ENCODE measurements at places on chromosomes 7 and 10.

DNA sequence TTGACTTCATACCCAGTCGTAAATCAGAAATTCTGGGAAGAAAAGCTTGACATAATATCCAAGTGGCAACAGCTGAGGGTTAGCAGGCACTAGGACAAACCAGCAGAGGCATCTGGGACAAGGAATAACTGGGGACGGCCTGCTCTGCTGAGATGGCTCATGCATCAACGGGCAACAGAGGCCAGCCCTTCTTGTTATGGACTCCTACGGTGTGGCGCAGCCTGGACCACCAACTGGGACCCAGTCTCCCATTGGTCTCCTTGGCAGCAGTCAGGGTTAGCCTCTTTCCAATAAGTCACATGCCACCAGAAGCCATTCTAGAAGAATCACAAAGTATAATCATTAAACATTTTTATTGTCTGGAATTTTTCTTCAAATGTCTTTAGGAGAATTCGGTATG lies 15.0 kb downstream of the FGFR2 start:
- H3K4me3 ChIP-seq = no peak overlapping the region
- peaks cover 8% of the 10 kb centered on the region for H3K4me1 ChIP-seq
- H3K27ac ChIP-seq = no peak overlapping the region
- H3K27me3 ChIP-seq = no peaks in the 10 kb centered on the region

DNA sequence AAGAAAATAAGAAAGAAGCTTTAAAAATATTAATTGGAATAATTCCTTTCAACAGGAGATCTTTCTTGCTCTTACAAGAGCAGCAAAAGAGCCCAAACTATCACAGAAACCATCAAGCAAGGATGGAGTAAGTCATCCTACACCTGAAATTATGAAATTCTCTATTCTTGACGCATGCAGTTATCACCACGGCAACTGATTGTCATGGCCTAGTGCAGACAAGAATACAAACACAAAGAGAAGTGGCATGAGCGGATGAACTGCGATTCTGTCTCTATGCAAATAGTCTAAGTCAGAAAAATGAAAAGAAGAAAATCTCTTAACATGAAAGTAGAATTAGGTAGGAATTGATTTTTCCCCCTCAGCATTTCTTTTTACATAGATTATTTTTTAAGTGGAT lies 54.8 kb upstream of the SLC35B4 start:
- no peak overlapping the region for H3K27ac ChIP-seq
- H3K4me1 ChIP-seq = peaks cover 8% of the 10 kb centered on the region
- H3K27me3 ChIP-seq = no peaks in the 10 kb centered on the region
- no peaks in the 10 kb centered on the region for H3K36me3 ChIP-seq

GRCh38 chr7:116517626-116518025 lies 7.2 kb upstream of the CAV1 start:
- no peaks in the 10 kb centered on the region for H3K36me3 ChIP-seq
- DNase-seq = no peak
- H3K4me1 ChIP-seq = no peaks in the 10 kb centered on the region
- H3K27ac ChIP-seq = no peak overlapping the region
- H3K27me3 ChIP-seq = no peaks in the 10 kb centered on the region

GRCh38 chr7:104814671-104815400 lies 199.2 kb upstream of the KMT2E start:
- H3K4me1 ChIP-seq = no peaks in the 10 kb centered on the region
- H3K36me3 ChIP-seq = no peaks in the 10 kb centered on the region
- H3K27me3 ChIP-seq = no peaks in the 10 kb centered on the region
- H3K4me3 ChIP-seq = no peak overlapping the region

DNA sequence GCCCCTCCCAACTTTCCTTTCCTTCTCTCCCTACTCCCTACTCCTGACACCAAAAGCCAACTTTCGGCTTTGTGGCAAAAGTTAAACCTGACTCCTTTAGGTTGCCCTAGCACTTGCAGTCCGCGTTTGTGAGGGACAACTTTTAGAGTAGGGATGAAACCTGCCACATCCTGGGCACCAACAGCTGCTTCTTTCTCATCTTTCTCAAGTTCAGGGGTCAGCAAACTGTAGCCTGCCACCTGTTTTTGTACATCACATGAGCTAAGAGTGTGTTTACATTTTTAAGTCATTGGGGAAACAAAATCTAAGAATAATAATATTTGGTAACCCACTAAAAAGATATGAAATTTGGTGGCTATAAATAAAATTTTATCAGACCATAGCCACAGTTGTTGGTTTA lies 660.6 kb downstream of the KCNMA1 start:
- no peak overlapping the region for H3K4me3 ChIP-seq
- H3K27ac ChIP-seq = no peak overlapping the region
- no peaks in the 10 kb centered on the region for H3K36me3 ChIP-seq
- no peaks in the 10 kb centered on the region for H3K4me1 ChIP-seq
- DNase-seq = no peak

DNA sequence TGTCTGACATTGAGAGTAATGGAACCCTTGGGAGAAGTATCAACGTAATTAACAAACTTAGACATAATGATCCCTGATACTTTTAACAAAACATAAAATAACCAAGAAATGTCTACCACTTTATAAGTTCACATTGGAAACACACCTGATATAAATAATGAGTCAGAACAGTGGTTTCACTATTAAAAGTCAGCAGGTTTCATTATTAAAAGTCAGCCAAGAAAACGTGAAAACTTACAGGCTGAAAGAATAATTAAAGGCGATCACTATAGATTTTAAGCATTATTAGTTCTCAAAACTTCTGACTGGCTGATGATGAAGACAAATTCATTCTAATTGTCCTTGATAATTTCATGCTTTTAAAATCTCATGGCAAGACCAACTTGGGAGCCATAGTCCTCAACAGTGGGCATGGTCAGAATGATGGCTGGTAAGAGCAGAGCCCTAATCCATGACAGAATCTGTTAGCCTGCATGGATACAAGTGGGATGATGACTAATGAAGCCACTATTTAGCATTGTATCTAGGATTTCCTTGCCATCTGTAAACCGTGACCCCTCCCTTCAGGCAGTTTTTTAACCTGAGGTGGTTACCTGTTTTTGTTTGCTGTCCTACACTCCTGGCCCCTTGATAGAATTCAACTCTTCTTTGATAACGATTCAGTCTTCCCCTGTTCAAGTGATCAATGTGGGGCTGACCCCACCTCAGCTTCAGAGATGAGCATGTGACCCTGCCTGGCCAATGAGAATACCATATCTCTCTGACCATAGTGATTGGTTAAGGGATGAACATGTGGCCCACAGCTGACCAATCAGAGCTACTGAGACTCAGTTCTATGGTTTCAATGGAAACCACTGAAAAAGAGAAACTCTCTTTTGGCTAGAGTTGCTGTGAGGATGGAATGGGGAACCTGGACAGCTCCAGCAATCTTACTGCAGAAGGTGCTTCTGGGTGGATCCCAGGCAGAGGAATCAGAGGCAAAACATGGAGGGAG lies 151.0 kb downstream of the PLPP4 start:
- no peak overlapping the region for H3K4me3 ChIP-seq
- H3K4me1 ChIP-seq = no peaks in the 10 kb centered on the region
- H3K36me3 ChIP-seq = no peaks in the 10 kb centered on the region
- H3K27me3 ChIP-seq = no peaks in the 10 kb centered on the region
- DNase-seq = no peak

DNA sequence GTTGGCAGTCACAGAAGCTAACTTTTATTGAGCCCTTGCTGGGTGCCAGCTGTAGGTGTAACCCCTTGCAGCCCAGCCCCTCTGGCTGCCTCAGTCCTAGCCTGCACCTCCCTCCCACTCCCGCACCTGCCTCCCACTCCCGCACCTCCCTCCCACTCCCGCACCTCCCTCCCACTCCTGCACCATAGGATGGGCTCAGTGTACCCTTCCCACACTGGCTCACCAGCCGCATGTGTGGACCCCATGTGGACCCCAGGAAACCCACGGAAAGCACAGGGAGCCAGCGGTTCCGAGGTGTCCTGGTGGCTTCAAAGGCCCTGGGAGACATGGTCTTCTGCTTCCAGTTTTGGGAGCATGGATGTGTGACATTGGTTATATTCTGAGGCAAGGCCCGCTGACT lies 132.9 kb downstream of the EBF3 start:
- no peaks in the 10 kb centered on the region for H3K36me3 ChIP-seq
- H3K27ac ChIP-seq = no peak overlapping the region
- H3K4me3 ChIP-seq = no peak overlapping the region
- no peaks in the 10 kb centered on the region for H3K4me1 ChIP-seq
- no peaks in the 10 kb centered on the region for H3K27me3 ChIP-seq

DNA sequence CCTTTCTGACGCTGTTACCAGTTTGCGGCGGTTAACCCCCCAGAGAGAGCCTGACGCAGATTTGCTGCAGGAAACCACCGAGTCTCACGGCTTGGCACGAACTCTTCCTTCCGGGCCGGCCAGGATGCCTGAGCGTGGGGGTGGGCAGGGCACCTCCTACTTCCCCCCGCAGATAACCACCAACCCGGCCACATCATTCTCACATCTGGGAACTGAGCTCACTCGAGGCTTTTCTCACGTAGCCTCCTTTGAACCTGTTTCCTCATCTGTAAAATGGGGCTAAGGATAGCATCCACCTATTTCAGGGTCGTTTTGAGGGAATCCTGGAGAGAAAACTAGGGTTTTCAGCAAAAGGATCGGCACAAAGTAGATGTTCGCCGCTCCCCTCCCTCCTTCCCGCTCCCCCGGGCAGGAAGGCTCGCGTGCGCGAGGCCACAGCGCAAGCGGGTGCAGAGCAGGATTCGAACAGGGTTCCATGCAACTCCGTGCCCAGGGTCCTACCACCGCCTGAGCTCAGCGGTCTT lies 23.6 kb downstream of the DDIT4 start:
- peak overlapping the region; percentile 69 for H3K27ac ChIP-seq
- no peaks in the 10 kb centered on the region for H3K27me3 ChIP-seq
- no peaks in the 10 kb centered on the region for H3K36me3 ChIP-seq

DNA sequence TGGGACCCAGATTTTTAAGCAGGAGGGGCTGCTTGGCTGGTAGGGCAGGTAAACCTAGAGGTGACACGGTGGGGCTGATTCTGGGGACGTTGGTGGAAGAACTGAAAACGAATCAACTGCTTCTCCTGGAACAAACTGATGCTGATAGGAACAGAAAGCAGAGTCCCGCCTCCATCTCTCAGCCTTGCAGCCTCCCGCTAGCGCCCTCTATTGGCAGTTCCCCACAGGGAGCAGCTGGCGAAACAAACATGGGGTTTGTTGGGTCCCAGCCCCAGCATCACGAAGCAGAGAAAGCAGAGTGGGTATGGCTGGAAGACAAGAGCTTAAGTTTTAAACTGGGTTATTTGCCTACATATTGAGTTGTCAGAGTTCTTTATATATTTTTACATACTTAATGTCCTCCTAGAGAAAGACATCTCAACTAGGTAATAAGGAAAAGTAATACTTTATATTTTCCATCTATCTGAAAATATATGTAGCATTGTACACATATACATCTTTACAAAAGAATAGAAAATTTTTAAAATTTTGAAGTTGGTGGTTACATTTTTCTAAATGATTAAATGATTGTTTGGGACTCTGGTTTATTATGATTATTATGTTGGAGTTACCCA lies 42.3 kb upstream of the FOXI2 start:
- no peaks in the 10 kb centered on the region for H3K4me1 ChIP-seq
- H3K27ac ChIP-seq = no peak overlapping the region
- DNase-seq = peak; percentile 21
- no peaks in the 10 kb centered on the region for H3K27me3 ChIP-seq
- no peaks in the 10 kb centered on the region for H3K36me3 ChIP-seq
- H3K4me3 ChIP-seq = no peak overlapping the region

GRCh38 chr7:150753239-150753638 lies 16.0 kb downstream of the GIMAP5 start:
- H3K27me3 ChIP-seq = no peaks in the 10 kb centered on the region
- H3K4me1 ChIP-seq = peaks cover 7% of the 10 kb centered on the region
- H3K4me3 ChIP-seq = no peak overlapping the region

- no peak overlapping the region for H3K27ac ChIP-seq
- no peaks in the 10 kb centered on the region for H3K27me3 ChIP-seq
- no peak for DNase-seq
These were observed 171.4 kb downstream of the DKK1 start for GRCh38 chr10:52485462-52485861.

GRCh38 chr10:60123172-60123571 lies 216.8 kb upstream of the CCDC6 start:
- no peaks in the 10 kb centered on the region for H3K36me3 ChIP-seq
- no peak overlapping the region for H3K4me3 ChIP-seq
- no peaks in the 10 kb centered on the region for H3K4me1 ChIP-seq
- no peak for DNase-seq

- H3K4me1 ChIP-seq = peaks cover 14% of the 10 kb centered on the region
- H3K27me3 ChIP-seq = peaks cover 5% of the 10 kb centered on the region
- H3K4me3 ChIP-seq = no peak overlapping the region
These were observed 317.3 kb downstream of the ADARB2 start for GRCh38 chr10:1419796-1420610.

- DNase-seq = no peak
- H3K27me3 ChIP-seq = no peaks in the 10 kb centered on the region
- no peak overlapping the region for H3K4me3 ChIP-seq
- H3K4me1 ChIP-seq = no peaks in the 10 kb centered on the region
These were observed 49.1 kb downstream of the STAM start for GRCh38 chr10:17693009-17693408.

DNA sequence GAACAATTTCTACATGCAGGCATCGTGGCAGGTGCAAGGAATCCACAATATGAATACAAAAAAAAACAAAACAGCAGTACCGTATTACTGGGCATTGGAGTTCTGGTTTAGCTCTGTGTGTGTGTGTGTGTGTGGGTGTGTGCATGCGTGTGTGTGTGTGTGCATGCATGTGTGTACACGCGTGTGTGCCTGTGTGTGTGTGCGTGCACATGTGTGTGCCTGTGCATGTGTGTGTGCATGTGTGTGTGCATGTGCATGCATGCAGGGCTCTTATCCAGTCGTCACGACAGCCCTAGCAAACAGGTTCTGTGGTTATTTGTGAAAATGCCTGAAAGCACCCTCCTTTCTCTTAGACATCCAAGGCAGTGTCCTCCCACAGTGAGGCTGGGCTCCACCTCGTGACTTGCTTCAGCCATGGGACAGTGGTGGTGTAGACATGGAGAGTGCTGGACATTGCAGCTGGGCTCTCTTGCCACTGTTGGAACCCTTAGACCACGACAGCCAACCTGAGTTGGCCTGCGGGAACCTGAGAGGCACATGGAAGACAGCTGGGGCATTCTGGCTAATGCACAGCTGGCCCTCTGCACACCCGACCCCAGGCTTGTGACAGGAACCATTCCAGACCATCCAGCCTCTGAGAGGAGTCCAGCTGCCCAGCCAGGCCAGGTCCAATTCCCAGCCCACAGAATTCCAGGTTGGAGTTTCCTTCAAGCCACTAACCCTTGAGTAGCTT lies 173.4 kb upstream of the SHH start:
- no peaks in the 10 kb centered on the region for H3K36me3 ChIP-seq
- no peaks in the 10 kb centered on the region for H3K27me3 ChIP-seq
- no peak for DNase-seq
- H3K4me3 ChIP-seq = no peak overlapping the region
